SJSA1 (cell line): ENCODE measurements at places on chromosomes 12 and 14. TPM values are rescaled to one million over a fixed set of nuclear protein-coding genes. Genes with fewer than 3 reads are reported as not detected.

The MAGOHB gene
- total RNA-seq, result 51.6 and 97.2 TPM in 2 replicates

The EGLN3 gene
- 1.8 and 3.1 TPM in 2 replicates for total RNA-seq

The NOXRED1 gene
- total RNA-seq, result not detected in 2 replicates

The PMCH gene
- total RNA-seq, result not detected in 2 replicates

The AMHR2 gene
- total RNA-seq, result not detected in 2 replicates

The NFATC4 gene
- 14.6 and 23.6 TPM in 2 replicates for total RNA-seq

The SAMD15 gene
- total RNA-seq, result 0.19 and 0.82 TPM in 2 replicates

The PIWIL1 gene
- not detected in 2 replicates for total RNA-seq

The ACRBP gene
- total RNA-seq, result not detected in 2 replicates

The PYGL gene
- total RNA-seq, result 32.5 TPM in 2 replicates

The MTRFR gene
- total RNA-seq, result 10.3 and 14.2 TPM in 2 replicates

The GNG2 gene
- total RNA-seq, result 13.1 and 23.2 TPM in 2 replicates
